Ascending aorta (tissue), 2 donors: ENCODE measurements at places on chromosomes 5 and 9. TPM values are rescaled to one million over a fixed set of nuclear protein-coding genes. Genes with fewer than 3 reads are reported as not detected.

GRCh38 chr5:1561402-1561929 lies 37.7 kb upstream of the LPCAT1 start:
- DNase-seq = no peak
- no peak overlapping the region for H3K4me3 ChIP-seq
- H3K36me3 ChIP-seq = no peaks in the 10 kb centered on the region
- no peaks in the 10 kb centered on the region for H3K27me3 ChIP-seq
- no peak overlapping the region for H3K27ac ChIP-seq

DNA sequence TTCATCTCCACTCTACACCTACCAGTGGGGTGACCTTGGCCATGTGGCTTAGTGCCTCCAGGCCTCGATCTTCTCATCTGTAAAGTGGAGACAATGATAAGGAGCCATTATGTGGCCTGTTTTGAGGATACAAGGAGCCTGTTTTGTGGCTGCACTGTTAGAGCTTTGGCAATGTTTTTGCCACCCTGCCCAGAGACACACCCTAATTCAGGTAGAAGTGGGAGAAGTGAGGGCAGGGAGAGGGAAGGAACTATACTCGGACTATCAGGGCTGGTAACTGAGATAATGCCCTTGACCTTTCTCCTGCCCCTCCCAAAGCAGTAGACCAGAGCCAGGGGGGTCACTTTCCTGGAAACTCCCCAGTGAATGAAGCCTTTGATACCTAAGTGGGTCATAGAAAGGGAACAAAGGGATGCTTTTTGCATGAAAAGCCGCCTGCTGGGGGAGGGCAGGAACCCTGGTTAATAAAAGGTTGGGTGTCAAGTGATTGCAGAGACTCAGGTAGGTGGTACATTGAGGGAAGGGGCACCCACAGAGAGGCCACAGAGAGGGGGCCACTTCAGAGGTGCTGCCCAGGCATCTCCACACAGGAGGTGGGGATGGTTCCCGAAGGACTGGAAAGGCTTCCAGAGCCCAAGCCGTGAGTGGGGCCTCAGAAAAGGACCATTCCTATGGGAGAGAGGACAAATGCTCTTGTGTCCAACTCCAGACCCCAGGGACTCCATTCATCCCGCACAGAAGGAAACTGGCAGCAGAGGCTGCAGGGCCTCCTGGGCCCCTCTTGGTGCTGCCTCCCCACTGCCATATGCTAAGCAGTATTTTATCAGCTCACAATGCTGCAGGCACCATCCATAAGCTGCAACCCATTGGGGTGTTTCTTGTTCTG lies 42.3 kb upstream of the VDAC1 start:
- no peak for DNase-seq
- H3K4me1 ChIP-seq = no peaks in the 10 kb centered on the region
- no peaks in the 10 kb centered on the region for H3K27me3 ChIP-seq
- H3K36me3 ChIP-seq = no peaks in the 10 kb centered on the region
- H3K4me3 ChIP-seq = no peak overlapping the region
- no peak overlapping the region for H3K27ac ChIP-seq

DNA sequence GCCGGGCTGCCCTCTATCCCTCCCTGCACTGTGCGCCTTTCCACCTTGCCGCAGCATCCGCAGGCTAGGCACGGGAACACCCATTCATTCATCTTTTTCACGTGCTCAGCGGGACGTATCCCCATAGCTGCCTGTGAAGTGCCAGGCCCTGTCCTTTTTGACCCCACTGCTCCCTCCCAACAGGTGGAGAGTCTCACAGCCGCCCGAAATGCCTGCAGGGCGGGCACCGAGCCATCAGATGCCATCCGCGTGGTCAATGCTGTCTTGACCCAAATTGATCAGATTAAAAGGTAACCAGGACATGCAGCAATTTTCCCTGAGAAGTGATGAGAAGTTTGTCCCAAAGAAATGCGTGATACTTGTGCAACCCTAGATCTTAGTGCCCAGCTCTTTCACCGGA lies 15.5 kb downstream of the TRIP13 start:
- no peaks in the 10 kb centered on the region for H3K36me3 ChIP-seq
- DNase-seq = no peak
- no peak overlapping the region for H3K4me3 ChIP-seq
- no peak overlapping the region for H3K27ac ChIP-seq

ABO gene
- total RNA-seq = 4.8 TPM

TRAF2 gene
- total RNA-seq = 4.4 TPM

ACER2 gene
- total RNA-seq = 1.4 TPM
